ENCODE measurements at places on chromosomes 5 and 9.

DNA sequence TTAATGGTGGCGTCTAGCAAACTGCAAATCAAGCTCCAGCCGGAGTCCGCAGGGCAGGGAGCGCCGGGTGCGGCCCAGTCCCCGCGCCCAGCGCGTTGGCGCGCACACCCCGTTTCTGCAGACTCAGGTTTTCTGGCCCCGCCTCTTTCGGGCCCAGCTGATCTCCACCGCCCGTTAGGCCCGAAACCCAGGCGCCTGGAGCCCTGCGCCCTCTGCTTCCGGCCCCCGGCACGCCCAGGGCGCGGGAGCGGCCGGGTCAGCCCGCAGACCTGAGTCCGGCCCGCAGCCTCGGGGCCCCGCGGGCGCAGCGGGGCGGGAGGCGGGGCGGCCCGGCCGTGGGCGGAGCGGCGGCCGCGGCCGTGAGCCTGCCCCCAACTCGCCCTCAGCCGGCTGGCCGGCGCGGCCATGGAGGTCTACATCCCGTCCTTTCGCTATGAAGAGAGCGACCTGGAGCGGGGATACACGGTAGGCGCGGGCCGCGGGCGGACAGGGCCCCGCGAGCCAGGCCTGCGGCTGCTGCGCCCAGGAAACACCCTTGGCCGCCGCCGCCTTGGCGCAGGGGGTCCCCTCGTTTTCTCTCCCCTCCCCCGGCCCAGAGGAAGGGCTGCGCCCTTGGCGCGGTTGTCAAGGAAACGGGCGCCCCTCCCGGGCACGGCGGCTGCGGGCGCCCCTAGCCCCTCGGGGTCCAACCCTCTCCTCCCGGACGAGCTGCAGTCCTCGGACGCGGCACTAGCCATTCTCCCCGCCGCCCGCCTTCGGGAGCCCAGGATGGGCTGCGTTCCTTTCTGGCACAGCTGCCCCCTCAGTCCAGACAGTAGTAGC, at the start of gene SNX24:
TSS of gene SNX24 (plus strand) at position 385 of the 822 bp plus-strand sequence. CDS start at position 406, 21 bp downstream.
- DNase-seq = peak; percentile 70

GRCh38 chr9:85569988-85570387, 171.8 kb downstream of the AGTPBP1 start:
- DNase-seq = no peak

GRCh38 chr5:159208514-159209437, 577 bp downstream of the RNF145 start:
- peak; percentile 18 for DNase-seq

DNA sequence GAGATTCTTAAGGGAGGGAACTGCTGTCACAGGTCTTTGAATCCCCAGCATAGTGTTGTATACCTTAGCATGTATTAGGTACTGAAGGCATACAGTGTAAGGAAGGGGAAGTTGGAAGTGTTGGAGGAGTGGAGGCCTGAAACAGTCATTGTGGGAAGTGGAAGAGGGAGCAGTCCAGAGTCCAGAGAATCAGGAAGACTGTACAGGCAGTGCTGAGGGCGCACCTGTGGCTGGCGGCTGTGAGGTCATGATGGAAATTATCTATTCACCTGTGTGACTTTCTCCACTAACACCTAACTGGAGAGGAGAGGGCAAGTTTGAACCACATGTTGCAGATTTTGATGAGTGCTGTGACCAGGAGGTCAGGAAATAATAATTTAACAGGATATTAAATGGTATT, 119.7 kb upstream of the NIPBL start:
- no peak for DNase-seq

GRCh38 chr5:139422307-139422893, 16.9 kb downstream of the DNAJC18 start:
- peak; percentile 77 for DNase-seq

- no peak for DNase-seq
Measured at GRCh38 chr5:139388198-139388821, 1.4 kb downstream of the MZB1 start.

DNA sequence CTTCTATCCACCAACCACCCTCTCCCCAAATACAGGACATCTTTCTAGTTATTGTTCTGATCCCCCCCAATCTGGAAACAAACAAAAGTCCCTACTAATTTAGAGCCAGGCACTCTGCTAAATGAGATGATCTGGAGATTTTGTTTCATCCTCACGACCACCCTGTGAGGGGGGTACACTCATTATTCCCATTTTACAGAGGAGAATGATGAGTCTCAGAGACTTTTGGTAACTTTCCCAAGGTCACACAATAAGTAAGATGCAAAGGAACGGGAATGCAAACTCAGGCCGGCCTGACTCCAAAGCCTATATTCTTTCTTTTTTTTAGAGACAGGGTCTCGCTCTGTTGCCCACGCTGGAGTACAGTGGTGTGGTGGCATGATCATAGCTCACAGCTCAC, 9.4 kb downstream of the PDGFRB start:
- DNase-seq = no peak
